Cortex of kidney (tissue), 1 donor: ENCODE measurements at places on chromosomes 16 and 17.

DNA sequence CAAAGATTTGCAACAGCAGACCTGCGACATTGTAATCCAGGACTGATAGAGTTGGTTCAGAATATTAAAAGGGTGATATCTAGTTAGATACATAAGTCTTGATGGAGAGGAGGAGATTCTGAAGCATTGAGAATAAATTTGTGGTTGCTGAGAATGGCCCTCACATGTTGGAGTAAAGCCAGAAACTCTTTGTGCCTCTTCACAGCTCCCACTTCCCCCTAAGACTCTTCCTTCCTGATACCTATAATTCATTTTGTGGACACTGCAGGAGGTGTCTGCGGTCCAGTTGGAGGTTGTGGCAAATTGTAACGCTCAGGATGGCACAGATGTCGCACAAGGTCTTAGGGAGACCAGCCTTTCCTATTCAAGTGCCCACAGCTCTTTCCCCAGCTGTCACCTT is 17.5 kb downstream of the WWOX start:
- DNase-seq: no peak

- DNase-seq: no peak
Observed at GRCh38 chr16:66004699-66005098, 361.8 kb upstream of the CDH5 start.

DNA sequence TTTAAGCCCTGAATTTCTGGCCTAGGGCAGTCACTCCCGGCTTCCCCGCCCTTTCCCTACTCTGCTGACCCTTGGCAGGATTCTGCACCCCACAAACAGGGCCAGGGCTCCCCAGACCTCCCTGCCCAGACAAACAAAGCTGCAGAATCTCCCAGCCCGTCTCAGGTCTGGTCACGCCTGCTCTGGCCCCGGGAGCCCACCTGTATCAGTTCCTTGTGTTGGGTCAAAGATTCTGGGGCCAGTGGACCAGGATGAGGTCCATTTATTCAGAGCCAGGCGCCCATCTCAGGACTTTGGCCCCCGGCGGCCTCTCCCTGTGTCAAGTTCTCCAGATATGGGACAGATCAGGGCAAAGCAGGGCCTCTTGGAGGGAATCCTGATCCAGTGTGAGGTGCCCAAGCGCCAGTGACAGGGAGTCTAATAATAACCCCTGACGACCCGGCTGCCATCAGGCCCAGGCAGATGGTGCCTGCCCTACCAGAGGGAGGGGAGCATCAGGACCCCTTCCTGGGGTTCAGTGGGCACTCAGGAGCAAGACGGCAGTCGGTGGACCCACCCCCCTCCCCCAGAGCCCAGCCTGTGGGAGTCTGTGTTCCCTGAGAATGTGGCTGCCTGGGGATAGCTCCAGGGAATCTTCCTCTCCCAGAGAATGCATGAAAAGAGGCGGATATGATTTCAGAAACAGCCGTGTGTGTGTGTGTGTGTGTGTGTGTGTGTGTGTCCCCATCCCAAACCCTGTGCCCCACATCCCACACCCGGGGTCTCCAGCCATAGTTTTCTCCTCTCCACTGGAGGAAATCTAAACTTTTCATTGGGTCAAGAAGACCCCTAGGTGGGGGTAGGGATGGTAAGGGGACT is 1.3 kb downstream of the TTYH2 start:
- no peak for DNase-seq

GRCh38 chr16:85312642-85313525 is 200.6 kb upstream of the CIBAR2 start:
- no peak for DNase-seq

- DNase-seq: no peak
Observed at GRCh38 chr17:51054748-51055147, 65.9 kb downstream of the SPAG9 start.

- no peak for DNase-seq
Observed at GRCh38 chr17:76562734-76563148, 22.9 kb downstream of the PRCD start.

DNA sequence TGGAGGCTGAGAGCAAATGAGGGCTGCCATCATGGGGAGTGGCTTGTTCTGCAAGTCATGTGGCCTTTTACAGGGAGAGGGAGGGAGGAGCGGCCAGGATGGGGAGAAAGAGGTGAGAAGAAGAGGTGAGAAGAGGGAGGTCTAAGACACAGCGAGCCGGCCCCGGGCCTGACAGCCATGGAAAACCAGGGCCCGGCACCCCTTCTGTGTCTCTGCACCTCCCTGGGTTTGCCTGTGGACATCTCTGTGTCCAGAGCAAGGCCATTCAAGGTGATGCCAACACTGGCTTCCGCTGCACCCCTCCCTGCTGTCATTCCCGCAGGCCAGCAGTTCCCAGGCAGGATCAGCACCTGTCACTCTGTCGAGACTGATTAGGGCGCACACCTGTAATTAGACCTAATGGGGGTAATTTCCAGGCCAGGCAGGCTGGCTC is 75.6 kb downstream of the MGAT5B start:
- DNase-seq: no peak

DNA sequence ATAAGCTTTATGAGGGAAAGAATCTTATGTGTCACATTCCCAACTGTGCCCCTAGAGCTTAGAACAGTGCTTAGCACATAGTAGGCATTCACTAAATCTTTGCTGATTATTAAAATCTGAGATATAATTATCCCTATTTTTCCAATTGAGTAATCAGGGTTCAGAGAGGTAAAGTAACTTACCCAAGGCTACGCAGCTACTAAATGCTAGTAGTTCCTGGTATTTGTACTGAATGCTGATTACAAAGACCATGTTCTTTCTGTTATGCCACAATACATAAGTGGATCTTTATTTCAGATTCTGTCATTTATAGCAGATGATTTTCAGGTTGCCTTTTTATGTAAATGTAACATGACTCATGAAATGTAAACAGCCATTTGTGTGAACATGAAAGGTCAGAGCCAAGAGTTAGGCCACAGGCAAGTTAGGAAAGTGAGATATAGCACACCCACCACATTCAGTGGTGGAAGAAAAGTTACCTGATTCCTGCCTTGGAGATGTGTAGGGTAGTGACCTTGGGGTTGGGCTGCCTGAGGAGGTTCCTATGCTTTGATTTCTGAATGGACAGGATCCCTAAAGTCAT is 77.2 kb downstream of the FTO start:
- no peak for DNase-seq

DNA sequence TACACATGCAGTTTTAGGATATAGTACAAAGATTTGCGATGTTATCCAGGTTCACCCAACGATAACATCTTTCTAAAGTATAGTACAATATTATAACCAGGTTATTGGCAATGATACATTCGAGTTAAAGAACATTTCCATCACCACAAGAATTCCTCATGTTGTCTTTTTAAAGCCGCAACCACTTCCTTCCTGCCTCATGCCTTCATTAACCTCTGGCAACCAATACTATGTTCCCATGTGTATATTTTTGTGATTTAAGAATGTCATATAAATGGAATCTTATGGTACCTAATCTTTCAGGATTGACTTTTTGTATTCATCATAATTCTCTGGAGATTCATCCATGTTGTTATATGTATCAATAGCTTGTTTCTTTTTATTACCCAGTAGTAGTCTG is 1183.2 kb downstream of the CDH11 start:
- DNase-seq: no peak

GRCh38 chr17:77480509-77481215 is 339.9 kb downstream of the SEC14L1 start:
- DNase-seq: no peak

GRCh38 chr16:24838554-24839266 is 7.1 kb upstream of the SLC5A11 start:
- DNase-seq: no peak

GRCh38 chr17:28240688-28241340 is 78.2 kb upstream of the TMEM97 start:
- no peak for DNase-seq

DNA sequence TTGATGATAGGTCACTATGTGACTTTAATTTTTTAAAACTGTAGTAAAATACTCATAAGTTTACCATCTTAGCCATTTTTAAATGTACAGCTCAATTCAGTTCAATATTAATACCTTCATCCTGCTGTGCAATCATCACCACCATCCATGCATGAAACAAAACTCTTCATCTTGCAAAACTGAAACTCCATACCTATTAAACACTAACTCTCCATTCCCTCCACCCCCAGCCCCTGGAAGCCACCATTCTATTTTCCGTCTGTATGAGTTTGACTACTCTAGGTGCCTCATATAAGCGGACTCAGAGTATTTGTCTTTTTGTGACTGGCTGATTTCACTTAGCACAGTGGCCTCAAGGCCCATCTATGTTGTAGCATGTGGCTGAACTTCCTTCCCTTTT is 9.4 kb upstream of the CNEP1R1 start:
- no peak for DNase-seq

DNA sequence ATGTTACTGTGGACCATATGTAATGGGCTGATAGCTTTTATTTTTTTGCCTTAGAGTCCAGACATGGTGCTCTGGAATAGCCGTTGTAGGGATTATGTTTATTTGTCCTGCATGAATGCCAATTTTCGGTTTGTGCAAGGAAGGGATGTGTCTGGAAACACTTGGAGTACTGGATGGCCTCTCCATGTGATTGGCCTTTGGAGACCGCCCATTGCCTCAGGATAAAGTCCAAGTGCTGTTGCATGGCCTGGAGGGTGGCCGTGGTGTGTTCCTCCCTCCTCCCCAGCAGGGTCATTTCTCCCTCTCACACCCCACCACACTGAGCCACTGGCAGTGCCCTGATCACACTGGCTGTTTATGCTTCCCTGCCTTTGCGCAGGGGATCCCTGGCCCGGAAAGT is 93.9 kb downstream of the MSI2 start:
- no peak for DNase-seq

- DNase-seq: no peak
Observed at GRCh38 chr16:54506741-54507500, 220.3 kb upstream of the IRX3 start.

- DNase-seq: no peak
Observed at GRCh38 chr17:59387351-59388068, 56.1 kb downstream of the YPEL2 start.

GRCh38 chr17:44913676-44914075 is 1.6 kb downstream of the GFAP start:
- DNase-seq: no peak

- no peak for DNase-seq
Observed at GRCh38 chr16:80056324-80056723, 455.8 kb upstream of the MAF start.

DNA sequence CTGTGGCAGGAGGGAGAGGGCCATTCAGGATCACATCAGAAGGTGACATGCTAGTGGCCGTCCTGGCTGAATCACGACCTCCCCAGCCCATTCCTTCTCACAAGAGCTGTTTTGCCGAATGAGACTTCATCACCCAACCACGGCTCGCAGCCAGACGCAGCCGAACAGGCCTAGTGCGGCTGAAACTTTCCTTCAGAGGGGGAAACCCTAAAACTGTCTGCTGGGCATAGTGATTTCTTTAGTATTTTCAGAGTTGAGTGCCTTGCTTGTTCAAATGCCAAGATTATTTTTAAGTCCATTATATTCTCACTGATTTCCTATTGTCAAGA is 343.7 kb downstream of the CPPED1 start:
- no peak for DNase-seq

GRCh38 chr17:51124640-51125503 is 4.2 kb upstream of the SPAG9 start:
- DNase-seq: no peak

DNA sequence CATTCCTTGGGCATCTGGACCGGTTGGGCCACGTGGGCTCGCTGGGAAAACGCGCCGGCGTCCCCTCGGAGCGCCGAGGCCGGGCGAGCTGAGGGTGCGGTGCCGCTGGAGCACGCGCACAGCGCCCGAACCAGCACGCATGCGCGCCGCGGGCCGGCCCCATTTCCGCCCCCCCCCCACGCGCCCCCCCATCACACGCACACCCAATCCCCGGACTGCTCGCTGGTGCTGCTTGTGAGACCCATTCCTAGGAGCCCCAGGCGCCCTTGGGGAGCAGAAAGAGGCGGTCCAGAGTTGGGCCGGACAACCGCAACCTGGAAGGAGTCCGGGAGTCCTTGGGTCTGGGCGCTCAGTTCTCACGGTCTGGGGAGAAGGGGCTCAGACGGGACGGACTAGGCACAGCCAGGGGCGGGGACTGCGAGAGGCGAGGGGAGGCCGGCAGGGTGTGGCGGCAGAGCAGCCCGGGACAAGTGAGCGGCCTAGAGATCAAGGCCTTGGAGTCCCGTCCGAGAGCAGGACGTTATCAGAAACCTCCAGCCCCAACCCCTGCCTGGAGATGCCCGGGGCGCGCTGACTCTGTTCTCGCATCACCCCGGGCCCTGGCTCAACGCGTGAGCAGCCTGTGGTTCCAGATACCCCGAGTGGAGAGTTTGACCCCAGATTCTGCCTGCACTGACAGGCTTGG is 6.0 kb upstream of the CBX8 start:
- no peak for DNase-seq

DNA sequence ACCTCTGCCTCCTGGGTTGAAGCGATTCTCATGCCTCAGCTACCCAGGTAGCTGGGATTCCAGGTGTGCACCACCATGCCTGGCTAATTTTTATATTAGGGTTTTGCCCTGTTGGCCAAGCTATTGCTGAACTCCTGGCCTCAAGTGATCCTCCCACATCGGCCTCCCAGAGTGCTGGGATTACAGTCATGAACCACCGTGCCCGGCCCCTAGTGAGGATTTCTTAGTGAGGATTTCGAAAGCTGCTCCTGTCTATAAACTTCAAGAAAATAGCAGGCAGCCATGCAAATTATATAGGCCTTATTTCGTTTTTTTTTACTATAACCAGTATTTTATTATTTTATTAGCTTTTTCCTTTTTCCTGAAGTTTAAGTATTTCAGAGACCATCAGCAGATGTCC is 41.6 kb downstream of the EPN2 start:
- no peak for DNase-seq

DNA sequence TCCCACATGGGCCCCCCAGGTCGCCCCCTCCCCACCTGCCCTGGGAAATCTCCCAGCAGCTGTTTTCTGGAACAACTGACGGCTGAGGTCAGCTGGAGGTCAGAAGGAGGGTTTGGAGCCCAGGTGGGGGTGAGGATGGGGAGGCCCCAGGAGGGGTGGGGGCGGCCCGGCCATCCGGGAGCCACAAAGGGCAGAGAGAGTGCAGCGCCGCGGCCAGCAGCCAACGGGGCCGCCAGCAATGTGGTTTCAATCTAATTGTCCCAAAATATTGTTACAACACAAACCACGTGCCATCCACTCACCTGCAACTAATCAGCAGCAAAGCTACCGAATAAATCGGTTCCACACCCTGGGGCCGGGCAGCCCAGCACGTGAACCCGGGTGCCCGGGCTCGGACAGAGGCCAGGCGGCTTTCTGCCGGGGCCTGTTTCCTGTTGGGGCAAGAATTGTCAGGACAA is 28.3 kb upstream of the SLC38A10 start:
- DNase-seq: no peak

DNA sequence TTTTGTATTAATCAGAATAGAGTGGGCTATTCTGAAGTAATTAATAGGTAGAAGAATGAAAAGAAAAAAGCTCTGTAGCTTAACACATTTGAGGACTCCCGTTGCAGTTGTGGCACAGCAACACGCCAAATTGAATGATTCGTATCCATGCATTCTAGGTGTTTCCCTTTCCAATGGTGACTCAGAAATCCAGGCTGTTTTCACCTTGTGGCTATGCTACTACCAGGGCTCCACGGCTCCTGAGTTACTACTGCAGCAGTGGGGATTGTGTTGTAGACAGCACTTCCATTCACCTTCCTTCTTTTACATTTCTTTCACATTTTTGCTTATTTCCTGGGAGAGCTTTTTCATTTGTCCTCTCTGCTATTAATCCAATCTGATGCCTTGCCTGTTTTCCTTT is 1616.4 kb downstream of the CDH8 start:
- no peak for DNase-seq

GRCh38 chr17:47696717-47697642 is 3.0 kb downstream of the TBKBP1 start:
- no peak for DNase-seq

GRCh38 chr17:44241106-44241624 is 21.7 kb upstream of the UBTF start:
- DNase-seq: no peak
